ENCODE measurements at places on chromosomes 2 and 18.

GRCh38 chr18:44788334-44788733 lies 107.6 kb downstream of the SETBP1 start:
- peaks cover 3% of the 10 kb centered on the region for H3K36me3 ChIP-seq
- peaks cover 8% of the 10 kb centered on the region for H3K4me1 ChIP-seq
- peaks cover 43% of the 10 kb centered on the region for H3K27me3 ChIP-seq

DNA sequence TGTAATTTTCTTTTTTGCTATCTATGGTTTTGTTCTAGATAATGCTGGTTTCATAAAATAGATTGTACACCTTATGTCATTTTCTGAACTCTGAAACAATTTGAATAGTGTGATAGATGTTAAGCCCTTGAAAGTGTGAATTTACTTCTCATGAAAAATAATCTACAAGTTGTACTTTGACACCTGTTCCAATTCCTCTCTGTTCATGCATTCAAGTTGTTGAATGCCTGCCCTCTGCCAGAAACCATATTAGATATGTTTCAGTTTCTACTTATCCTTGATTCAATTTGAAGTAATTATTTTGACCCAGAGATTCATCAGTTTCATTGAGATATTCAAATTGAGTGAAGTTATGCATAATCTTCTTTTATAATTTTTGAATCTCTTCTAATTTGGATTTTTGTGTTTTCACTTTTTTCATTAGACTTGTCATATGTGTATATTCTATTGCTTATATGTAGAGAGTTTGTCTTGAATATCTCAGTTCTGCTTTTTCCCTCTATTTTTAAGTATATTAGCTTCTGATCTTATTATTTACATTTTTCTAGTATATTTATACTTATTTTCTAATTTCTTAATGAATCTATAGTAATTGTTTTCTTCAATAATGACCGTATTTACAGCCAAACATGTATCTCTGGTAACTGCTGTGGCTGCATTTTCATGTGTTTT lies 143.3 kb upstream of the TACR1 start:
- H3K27ac ChIP-seq: no peak overlapping the region
- H3K27me3 ChIP-seq: peaks cover 40% of the 10 kb centered on the region
- H3K4me3 ChIP-seq: no peak overlapping the region
- no peak for DNase-seq
- H3K36me3 ChIP-seq: no peaks in the 10 kb centered on the region

- H3K27me3 ChIP-seq: peaks cover 11% of the 10 kb centered on the region
- peaks cover 3% of the 10 kb centered on the region for H3K4me1 ChIP-seq
- DNase-seq: no peak
Observed at GRCh38 chr18:36467614-36468013, 170.1 kb downstream of the FHOD3 start.

- H3K4me1 ChIP-seq: peaks cover 16% of the 10 kb centered on the region
- no peak for DNase-seq
- H3K27me3 ChIP-seq: peaks cover 46% of the 10 kb centered on the region
- H3K4me3 ChIP-seq: no peak overlapping the region
- no peak overlapping the region for H3K27ac ChIP-seq
Observed at GRCh38 chr2:173452416-173452815, 97.7 kb downstream of the CDCA7 start.

DNA sequence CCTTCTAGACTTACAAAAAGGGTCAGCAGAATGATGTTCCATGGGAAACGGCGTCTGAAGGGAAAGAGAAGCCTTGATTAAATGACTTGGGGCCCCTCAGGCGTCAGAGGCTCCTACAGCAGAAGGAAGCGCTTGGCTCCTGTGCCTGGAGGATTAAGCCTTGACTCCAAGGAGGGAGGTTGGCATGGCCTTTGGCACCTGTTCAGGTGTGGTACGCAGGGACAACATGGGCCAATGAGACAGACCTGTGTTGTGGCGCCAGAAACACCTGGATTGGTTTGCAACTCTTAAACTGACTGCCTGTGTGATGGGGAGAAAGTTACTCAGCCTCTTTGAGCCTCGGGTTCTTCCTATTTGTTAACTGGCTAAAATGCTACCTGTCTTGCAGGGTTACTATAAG lies 7.6 kb downstream of the PNKD start:
- H3K4me3 ChIP-seq: no peak overlapping the region
- H3K27ac ChIP-seq: peak overlapping the region; percentile 77
- no peaks in the 10 kb centered on the region for H3K27me3 ChIP-seq

Data from T-helper 17 cell (primary cell).